GM18507 (cell line): ENCODE measurements at places on chromosomes 5 and 9.

DNA sequence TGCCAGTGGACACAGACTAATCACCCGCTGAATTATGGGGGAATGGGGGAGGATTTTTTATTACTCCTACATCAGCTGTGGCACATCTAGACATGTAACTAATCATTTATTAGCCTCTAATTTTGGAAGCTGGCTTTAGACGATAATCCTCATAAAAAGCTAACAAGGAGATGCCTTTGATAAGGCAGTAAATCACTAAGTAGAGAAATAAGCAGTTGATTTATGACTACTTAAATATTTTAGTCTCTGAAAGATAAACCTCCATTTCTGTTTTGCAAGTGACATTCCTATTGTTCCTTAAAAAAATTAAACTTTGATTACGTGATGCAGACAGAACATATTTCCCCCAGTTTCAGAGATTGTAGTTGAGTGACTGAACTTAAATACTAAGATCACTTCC, 206.4 kb upstream of the CDKN2B start:
- DNase-seq: no peak

DNA sequence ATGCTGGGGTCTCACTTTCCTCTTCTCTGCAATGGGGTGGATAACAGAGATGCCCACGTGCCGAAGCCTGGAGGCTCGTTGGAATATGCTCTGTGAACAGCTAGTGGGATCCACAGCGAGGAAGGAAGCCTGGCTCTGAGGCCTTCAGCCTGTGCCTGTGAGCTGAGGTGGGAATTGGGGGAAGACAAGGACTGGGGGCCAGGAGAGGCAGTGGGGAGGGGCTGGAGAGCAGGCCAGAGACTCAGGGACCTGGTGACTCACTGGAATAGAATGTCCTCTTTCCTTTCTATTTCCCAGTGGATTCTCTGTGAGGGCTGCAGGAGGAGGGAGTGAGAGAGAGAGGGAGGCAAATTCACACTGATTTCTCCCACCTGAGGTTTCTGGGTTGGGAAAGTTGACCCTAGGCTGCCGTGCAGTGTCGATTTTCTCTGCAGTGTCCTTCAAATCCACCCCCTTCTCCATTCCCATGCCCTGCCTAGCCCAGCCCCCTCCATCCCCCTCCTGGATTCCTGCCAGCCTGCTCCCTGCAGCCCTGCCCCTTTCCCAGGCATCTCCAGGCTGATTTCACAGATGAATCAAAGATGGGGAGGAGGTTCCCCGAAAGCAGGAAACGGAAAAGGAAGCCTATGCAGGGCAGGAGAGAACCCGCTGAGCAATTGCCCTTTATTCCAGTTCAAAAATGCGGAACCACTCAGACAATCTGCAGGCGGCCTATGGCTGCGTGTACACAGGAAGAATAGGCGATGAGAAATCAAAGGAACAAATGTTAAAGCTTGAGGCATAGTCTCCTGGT, 1.4 kb upstream of the SPAAR start:
- DNase-seq: no peak

DNA sequence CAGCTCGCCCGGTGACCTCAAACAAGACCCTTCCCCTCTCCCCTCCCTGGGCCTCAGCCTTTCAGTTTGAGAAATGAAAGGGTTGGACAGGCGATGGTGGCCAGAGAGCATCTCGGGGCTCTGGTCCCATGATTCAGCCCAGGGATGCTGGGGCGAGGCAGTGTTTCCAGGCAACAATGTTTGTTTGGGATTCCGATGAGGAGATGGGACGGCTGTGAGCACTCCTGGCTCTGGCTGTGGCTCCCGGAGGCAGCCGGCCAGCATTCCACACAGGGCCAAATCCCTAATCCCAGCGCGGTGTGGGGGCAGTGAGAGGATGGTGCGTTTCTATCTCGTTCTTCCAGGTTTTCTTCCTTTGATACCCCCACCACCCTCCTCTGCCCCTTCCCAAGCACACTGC, 66.0 kb downstream of the HMCN2 start:
- DNase-seq: no peak

GRCh38 chr5:38878391-38879077, 32.7 kb downstream of the OSMR start:
- DNase-seq: no peak

GRCh38 chr5:81081461-81081835, 121.3 kb downstream of the RASGRF2 start:
- DNase-seq: no peak

DNA sequence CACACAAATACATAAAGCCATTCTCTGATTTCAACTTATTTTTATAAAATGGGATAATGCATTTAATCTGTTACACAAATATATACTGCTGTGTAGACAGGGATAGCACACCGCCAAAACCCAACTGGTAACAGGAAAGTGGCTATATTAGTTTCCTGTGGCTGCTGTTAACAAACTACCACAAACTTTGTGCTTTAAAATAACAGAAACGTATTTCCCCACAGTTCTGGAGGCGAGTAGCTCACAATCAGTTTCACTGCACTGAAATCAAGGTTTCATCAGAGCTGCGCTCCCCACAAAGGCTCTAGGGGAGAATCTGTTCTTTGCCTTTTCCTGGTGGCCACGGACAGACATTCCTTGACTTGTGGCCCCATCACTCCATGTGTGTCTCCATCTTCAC, 94.0 kb downstream of the MLLT3 start:
- DNase-seq: no peak

GRCh38 chr5:91139572-91140200, 243.4 kb downstream of the ARRDC3 start:
- no peak for DNase-seq

DNA sequence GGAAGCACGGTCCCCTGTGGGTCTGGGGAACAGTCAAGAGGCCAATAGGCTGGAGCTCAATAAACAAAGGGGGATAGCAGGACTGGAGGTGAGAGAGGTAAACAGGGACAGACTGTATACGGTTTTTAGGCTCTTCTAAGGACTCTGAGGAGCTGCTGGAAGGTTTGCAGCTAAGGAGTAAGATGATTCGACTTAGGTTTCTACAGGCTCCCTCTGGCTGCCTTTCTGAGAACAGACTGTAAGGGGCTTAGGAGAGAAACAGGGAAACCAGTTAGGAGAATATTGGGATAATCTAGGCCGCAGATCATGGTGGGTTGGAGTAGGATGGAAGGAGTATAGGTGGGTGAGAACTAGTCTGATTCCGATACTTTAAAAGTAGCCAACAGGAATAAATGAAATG, 10.4 kb downstream of the CDK5RAP2 start:
- no peak for DNase-seq

- no peak for DNase-seq
Measured at GRCh38 chr5:14790220-14790619, 81.4 kb downstream of the ANKH start.

GRCh38 chr9:17019398-17019797, 115.4 kb upstream of the CNTLN start:
- no peak for DNase-seq

DNA sequence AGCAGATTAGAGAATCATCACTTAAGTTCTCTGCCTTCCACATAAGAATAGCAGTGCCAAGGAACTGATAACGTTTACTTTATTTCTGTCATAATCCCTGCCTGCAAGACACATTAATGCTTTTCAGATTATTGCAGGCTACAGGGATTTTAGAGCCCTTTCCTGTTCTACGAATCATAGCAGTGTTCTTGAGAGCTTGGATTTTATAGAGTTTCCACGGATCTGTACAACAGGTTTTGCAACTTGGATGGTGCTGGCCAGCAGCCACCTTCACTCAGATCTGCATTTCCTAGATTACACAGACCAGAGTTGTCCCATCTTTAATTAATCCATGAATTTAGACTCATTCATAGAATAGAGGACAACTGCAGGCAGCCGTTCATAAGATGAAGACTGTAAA, 38.1 kb downstream of the SLC12A2 start:
- DNase-seq: no peak

DNA sequence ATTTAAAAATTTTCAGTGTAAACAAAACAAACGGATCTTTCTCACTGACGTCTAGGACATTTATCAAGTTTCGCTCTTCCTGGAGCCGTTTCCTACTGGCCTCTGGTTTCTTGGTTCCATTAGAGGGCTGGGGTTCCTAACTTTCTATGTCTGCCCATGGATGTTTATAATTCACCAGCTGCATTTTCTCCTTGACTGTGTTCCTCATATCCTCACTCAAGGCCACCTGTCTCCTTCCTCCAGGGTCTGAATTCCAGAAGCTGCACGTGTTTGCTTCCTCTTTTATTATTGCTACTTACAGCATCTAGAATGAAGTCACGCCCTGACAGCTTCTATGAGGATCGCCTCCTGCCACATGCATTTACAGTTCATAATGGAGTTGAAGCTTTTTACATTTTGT, 74.1 kb upstream of the BASP1 start:
- no peak for DNase-seq

- no peak for DNase-seq
Measured at GRCh38 chr9:79120533-79120932, 451.2 kb upstream of the TLE4 start.

DNA sequence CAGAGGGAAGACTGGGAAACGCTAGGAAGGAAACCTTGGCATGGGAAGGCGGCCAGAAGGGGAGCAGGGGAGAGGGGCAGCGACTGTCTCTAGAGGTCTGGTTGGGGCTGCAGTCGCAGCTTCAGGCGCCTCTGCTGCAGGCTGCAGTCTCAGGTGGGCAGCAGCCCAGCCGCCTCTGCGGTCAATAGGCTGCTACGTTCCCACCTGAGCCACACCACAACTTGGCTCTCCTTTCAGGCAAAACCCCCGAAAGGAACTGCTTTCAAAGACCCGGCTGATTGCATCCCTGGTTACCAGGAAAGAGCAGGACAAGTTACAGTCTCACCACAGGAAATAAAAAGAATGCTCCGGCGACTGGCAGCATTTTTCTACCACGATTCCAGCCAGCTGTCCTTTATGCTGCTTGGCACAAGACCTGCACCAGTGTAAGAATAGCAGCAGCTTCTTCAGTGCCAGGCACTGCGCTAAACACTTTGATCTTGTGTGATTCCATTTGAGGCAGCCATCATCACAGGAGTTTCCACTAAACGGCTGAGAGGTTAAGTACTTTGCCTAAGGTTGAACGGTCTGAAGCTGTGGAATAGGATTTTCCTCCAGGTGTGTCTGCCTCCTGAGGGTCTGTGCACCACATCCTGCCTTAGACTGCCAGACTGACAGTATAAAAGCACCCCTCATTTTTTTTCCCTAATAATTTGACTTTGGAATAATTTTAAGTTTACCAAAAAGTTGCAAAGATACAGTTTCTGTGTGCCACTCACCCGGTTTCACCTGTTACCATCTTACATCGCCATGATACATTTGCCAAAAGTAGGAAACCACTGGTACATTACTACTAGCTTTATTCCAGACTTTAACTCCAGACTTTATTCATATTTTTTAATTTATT, 7.5 kb downstream of the RPS14 start:
- DNase-seq: no peak

GRCh38 chr9:132210472-132211145, 48.8 kb downstream of the NTNG2 start:
- no peak for DNase-seq

DNA sequence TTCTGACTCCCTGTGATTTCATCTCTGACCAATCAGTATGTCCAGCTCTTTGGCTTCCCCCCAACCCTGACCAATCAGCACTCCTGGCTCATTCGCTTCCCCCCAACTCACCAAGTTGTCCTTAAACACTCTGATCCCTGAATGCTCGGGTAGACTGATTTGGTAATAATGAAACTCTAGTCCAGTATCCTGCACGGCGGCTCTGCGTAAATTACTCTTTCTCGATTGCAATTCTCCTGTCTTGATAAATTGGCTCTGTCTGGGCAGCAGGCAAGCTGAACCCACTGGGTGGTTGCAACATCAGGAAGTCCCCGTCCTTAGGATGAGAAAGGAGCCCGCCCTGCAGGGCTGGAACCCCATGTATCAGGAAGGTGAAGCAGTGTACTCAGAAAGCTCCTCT, 10.4 kb downstream of the FCN2 start:
- no peak for DNase-seq

- DNase-seq: no peak
Measured at GRCh38 chr5:4580772-4581171, 559.4 kb upstream of the ADAMTS16 start.

- no peak for DNase-seq
Measured at GRCh38 chr5:159345336-159345735, 15.0 kb upstream of the IL12B start.

- DNase-seq: no peak
Measured at GRCh38 chr5:37900692-37901091, 60.9 kb upstream of the GDNF start.

DNA sequence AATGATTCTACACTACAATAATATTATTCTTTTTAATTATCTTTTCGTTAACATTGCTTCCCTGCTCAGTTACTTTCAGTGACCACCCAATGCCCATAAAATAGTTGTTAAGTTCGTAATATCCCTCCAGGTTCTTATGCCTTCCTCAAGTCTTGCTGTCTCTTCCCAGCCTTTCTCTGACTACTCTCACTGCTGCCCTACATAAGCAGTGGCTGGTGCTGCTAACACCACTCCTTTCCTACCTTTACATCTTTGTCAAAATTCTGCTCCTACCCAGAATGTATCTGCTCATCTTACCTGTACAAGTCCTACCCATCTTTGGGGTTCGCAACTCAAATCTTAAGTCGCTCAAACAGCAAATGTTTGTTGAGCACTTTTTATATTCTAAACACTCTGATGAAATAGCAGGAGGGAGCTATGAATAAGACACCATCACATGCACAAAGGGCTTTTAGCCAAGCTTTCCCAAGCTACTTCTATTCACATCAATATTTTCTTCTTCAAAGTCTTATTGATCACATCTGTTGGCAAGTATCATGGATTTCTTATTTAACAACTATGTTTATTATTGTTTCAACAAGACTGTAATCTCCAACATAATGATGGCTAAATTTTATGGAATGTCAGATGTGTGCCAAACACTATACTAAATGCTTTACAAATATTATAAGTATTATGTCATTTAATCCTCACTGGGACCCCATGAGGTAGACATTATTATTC, 29.5 kb downstream of the SLC25A46 start:
- DNase-seq: no peak

DNA sequence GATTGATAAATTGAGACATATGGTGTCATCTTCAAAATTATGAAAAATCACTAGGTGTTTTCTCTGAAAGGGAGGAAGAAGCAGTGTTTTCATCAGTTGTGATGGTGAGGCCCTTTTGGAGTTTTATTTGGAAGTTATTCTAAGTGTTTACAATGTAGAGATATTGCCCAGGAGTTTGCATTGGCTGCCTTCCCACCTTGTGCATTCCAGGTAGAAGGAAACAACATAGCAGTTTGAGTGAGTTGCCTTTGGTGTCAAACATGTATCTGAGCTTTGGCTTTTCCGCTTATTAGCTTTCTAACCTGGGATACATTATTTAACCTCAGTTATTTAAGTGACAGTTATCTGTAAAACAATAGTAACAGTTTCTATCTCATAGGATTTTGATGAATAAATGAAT, 122.5 kb downstream of the SCAMP1 start:
- DNase-seq: no peak
